G401 (cell line): ENCODE measurements at places on chromosomes 6 and 20.

DNA sequence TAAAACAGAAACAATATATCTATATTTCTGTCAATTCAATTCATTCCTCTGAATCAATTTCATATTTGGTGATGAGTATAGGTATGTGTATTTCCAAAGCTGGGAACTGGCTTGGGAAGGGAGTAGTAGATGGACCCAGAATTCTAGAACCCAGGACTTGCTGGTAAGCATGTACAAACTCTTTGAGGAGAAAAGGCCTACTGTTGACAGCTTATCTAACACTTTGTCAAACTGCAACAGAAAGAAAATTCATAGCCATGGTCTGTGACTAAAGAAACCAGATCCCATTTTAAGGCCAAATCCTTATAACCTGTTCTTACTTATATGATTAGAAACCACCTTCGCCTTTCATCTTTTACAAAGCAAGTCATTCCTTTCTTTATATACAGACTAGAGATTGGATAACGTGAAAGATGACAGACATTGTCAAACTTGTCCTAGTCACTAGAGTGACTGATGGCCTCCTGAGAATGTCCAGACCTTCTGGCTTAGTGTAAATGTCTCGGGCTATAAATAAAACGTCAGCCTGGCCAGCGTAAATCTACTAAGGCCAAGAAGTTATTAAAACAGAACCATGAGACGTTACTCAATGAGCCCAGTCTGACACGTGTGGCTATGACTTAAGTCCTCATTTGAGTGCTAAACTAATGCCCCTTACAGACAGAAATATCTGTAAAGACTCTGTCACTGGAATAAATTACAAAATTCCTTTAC, 152.3 kb downstream of the ALDH8A1 start:
- no peak for DNase-seq

GRCh38 chr6:105817370-105817769, 268.8 kb upstream of the PRDM1 start:
- DNase-seq: peak; percentile 93

DNA sequence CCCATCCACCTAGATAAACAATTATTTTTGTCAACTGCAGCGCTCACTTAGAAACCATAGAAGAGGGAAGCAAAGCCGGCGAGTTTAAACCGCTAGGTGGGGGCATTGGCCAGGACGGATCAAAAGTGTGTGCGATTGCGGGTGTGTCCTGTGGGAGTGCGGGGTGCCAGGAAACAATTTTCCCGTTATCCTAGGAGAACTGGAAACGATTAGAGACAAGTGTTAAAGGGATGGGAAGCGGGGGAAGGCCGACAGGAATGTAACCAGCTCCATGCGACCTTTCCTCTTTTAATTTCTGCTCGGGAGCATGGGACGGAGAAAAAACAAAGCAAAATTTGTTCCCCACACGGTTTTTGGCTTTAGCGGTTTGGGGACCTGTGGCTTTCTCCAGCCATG, 2.8 kb upstream of the HTR1B start:
- DNase-seq: peak; percentile 12

DNA sequence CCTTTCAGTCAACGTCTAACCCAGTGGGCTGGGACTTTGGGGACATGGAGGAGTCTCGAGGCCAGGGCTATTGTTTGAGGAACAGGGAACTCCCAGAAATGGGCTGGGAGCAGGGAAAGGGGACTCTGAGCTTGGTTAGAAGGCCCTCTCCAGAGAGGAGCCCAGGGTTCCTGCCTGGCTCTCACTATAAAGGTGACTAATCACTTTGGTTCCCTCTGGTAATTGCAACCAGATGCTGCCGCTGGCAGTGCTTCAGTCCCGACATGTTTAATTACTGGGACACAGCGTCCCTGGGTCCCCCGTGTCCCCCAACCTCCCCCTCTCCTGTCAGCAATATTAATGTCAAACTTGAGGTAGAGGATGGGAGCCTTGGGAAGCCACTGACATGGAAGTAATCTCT, 5.0 kb upstream of the GDF5 start:
- DNase-seq: no peak

- DNase-seq: no peak
Measured at GRCh38 chr6:168452685-168453377, 11.8 kb downstream of the SMOC2 start.

DNA sequence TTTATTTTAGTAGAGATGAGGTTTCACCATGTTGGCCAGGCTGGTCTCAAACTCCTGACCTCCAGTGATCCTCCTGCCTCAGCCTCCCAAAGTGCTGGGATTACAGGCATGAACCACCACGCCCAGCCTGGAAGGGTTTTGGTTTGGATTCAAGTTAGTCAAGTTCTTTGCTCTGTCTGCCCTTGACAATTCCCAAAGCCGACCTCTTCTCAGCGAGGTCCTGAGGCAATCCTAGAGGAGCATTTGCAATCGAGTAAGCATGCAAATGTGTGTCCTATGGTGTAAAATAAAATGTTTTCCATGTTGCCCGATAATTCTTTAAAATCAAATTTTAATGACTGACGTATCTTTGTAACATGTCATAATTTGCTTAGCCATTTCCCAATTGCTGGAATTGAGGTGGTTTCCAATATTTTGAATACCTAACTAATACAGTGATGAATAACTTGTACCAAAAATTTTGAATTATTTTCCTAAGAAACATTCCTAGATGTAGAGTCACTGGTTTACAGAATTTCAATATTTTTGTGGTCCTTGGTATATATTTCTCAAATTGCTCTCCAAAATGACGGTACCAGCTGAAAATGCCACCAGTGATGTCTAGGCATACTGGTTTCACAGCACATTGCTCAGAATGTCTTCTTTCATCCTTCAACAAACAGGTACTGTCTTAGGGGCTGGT, 38.7 kb downstream of the GTF2H5 start:
- no peak for DNase-seq

- DNase-seq: no peak
Measured at GRCh38 chr20:35831029-35831428, 59.2 kb downstream of the PHF20 start.

GRCh38 chr6:434051-434705, 42.6 kb downstream of the IRF4 start:
- no peak for DNase-seq
